ENCODE measurements at places on chromosomes 7 and 10. TPM values are rescaled to one million over a fixed set of nuclear protein-coding genes. Genes with fewer than 3 reads are reported as not detected.

- DNase-seq: no peak
- H3K4me3 ChIP-seq: no peak overlapping the region
- H3K4me1 ChIP-seq: peaks cover 33% of the 10 kb centered on the region
- no peaks in the 10 kb centered on the region for H3K36me3 ChIP-seq
- peaks cover 2% of the 10 kb centered on the region for H3K27me3 ChIP-seq
These were observed 146.0 kb downstream of the SND1 start for GRCh38 chr7:127798023-127798422.

- peaks cover 19% of the 10 kb centered on the region for H3K4me1 ChIP-seq
- no peak for DNase-seq
- H3K36me3 ChIP-seq: peaks cover 4% of the 10 kb centered on the region
- H3K4me3 ChIP-seq: no peak overlapping the region
- no peak overlapping the region for H3K27ac ChIP-seq
- H3K27me3 ChIP-seq: peaks cover 55% of the 10 kb centered on the region
These were observed 2.7 kb upstream of the UNCX start for GRCh38 chr7:1229956-1230355.

DNA sequence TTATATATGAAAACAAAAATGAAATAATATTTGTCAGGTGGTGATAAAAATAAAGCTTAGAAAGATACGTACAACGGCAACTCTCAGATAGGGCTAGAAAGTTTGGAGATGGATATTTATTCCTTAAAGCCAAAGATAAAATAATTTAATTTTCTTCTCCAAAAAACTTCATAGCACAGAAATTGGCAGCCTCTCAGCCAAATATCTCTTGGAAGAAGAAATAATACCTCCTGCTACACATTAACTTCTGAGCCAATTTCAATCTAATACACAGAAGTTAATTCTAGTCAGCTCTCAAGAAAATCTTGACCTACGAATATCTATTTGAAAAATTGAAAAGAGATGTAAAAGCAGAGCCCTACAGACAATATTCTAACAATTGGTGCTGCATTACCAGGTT, 122.4 kb downstream of the TES start:
- H3K27me3 ChIP-seq: no peaks in the 10 kb centered on the region
- H3K36me3 ChIP-seq: no peaks in the 10 kb centered on the region
- no peaks in the 10 kb centered on the region for H3K4me1 ChIP-seq
- DNase-seq: no peak
- H3K4me3 ChIP-seq: no peak overlapping the region
- H3K27ac ChIP-seq: no peak overlapping the region

GRCh38 chr10:33270971-33271370, 63.5 kb downstream of the NRP1 start:
- DNase-seq: no peak
- H3K27ac ChIP-seq: no peak overlapping the region
- H3K36me3 ChIP-seq: no peaks in the 10 kb centered on the region
- no peak overlapping the region for H3K4me3 ChIP-seq

The ADAM12 gene
- 0.11 TPM for polyA plus RNA-seq

The LRRC17 gene
- not detected for polyA plus RNA-seq

All from immature natural killer cell (primary cell).